ENCODE measurements at places on chromosomes 2 and 18. TPM values are rescaled to one million over a fixed set of nuclear protein-coding genes. Genes with fewer than 3 reads are reported as not detected.

DNA sequence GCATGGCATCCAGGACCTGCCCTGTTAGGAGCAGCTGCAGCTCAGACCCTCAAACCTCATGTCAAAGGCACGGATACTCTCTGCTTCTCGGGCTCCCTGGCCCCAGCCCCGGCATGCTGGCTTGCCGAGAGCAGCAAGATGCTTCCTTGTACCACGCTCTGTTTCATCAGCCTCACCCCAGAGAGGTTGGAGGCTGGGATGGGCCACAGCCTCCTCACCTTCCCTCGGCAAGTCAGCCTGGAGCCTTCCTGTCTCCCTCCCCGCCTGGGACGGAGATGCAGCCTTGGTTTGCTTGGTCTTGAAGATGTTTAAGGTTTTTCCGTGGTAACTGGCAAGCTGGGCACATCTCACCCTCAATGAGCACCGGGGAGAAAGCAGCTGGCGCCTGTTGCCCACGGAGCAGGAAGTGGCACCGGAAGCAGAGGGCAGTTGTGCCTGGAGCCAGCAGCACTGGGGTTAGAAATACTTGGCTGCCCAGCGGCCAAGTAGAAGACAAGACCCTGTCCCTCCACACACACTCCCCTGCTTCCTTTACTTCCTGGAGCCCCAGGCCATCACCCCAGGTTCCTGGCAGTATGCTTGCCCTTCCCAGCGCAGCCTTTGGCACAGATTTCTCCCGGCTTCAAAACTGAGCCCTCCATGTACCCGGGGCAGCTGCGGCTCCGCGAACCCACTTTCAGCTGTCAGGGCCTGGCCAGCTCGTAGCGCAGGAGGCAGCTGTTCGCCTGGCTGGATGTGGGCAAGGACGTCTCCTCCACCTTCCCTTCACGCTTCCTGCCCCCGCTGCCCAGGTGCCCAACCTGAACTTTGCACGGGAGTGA lies 17.4 kb downstream of the FBLN7 start:
- no peak for DNase-seq

- DNase-seq: no peak
Observed at GRCh38 chr18:67282796-67283195, 233.7 kb downstream of the DSEL start.

- DNase-seq: no peak
Observed at GRCh38 chr2:164803776-164804466, 37.7 kb downstream of the COBLL1 start.

- DNase-seq: no peak
Observed at GRCh38 chr2:143473216-143473615, 344.0 kb downstream of the ARHGAP15 start.

GRCh38 chr18:57428221-57429150 lies 6.7 kb upstream of the ONECUT2 start:
- DNase-seq: no peak

- DNase-seq: no peak
Observed at GRCh38 chr2:164754157-164755093, 87.2 kb downstream of the COBLL1 start.

GRCh38 chr2:211836409-211836808 lies 702.2 kb downstream of the ERBB4 start:
- no peak for DNase-seq

DNA sequence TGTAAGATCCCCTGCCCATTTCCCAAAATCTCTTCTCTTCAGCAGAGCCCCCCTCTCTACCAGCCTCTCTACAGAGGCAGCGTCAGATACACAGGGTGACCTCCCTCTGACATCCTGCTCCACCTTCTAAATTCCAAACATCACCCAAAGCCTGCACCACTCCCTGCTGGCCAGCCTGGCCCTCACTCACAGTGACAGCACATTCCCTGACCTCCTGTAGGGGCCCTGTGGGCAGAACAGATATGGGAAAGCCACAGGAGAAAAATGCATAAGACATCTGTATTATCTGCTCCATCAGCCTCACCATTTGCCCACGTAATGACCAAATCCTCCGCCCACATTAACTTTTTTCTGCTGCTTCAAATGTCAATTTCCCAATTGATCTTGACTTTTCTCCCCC lies 40.6 kb downstream of the TRABD2A start:
- DNase-seq: no peak

DNA sequence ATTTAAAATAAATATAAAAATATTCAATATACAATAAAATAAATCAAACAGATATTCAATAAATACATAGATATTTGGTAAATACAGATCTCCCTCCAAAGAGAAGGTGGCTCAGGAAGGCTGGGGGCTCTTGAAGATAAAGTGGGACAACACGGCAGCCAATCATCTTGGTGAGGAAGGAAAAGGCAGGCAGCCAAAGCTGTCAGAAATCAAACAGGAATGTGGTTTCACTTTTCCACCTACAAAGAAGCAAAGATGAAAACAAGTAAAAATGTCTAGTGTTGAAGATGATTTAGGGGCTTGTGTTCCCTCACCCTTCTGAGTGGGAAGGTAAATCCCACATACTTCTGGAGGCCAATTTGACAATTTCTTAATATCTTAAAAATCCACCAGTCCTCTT lies 85.7 kb downstream of the B3GNT2 start:
- DNase-seq: no peak

The DNER gene
- 2.3 TPM for total RNA-seq

The PRSS56 gene
- total RNA-seq: 0.19 TPM

The PIEZO2 gene
- total RNA-seq: 0.32 TPM

The DLGAP1 gene
- 0.08 TPM for total RNA-seq
